SW 1271 (cell line): ENCODE measurements at places on chromosomes 3 and 15.

- DNase-seq = no peak
Measured at GRCh38 chr3:4778119-4778518, 201.1 kb upstream of the BHLHE40 start.

DNA sequence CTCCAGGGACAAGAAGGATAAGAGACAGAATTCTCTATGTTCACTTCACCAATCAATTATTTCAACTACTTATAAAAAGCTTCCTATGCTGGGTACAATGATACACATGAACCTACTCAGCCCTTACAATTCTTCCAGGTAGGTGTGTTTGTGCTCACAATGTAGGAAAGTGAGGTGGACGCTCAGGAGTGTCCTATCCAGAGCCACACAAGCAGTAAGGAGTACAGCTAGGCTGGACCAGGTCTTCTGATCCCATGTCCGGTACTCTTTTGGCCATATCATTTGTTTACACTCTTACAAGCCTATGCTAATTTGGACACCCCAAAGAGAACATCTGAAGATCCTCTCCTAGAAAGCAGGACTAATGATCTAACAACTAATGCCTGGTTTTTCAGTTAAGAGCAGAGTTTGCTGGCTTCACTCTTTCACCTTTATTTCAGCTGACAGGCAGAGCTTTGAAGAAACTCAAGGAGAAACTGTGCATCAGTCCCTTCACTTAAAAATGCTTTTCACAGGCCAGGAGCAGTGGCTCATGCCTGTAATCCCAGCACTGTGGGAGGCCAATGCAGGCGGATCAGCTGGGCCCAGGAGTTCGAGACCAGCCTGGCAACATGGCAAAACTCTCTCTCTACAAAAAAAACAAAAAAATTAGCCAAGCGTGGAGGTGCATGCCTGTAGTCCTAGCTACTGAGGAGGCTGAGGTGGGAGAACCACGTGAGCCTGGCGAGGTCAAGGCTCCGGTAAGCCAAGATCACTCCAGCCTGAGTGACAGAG, 27.5 kb downstream of the IGF2BP2 start:
- no peak for DNase-seq

DNA sequence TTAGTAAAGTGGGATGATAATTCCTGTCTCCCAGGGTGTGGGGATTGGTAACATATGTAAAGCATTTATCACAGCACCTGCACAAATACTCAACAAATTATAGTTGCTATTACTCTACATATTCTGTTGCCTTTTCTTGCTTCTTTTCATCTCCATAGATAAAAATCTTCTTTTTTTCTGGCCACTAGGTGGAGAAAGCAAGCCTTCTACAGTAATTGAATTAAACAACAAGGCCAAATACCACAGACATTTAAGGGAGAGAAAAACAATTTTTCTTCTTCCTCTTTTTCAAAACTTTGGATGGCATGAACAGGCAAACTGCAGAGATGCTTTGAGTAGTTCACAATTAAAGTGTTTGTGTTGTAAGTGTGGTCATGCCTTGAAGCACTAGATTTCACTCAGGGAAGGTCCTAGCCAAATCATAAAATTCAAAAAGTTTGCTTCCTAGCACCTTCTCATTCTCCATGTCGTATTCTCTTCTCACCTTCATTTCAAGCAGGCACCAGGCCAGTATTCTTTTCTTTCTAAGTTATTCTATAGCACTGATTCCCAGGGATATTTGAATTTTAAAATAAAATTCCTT, 493.4 kb upstream of the TGFBR2 start:
- DNase-seq = no peak

- no peak for DNase-seq
Measured at GRCh38 chr3:177603148-177603603, 405.9 kb upstream of the TBL1XR1 start.

DNA sequence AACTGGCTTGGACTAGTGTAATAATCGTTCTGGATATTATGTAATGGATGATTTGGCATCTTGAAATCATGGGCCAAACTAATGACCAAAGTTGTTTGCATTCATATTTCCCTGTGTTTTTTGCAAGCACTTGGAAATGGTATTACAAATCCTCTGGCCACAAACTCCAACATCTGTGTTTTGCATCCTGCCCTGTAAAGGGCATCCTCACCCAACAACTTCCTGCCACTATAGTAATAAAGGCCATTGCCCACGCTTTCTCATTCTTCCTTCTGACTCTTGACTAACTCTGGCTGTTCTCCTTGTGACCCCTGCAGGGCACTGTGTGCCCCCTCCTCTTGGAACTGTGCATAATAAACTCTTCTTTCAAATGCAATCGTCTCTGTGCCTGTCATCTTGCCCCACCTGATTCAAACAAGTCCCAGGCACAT, 25.4 kb upstream of the PSMD6 start:
- no peak for DNase-seq

GRCh38 chr3:99648101-99648500, 9.7 kb downstream of the COL8A1 start:
- DNase-seq = no peak

- DNase-seq = no peak
Measured at GRCh38 chr3:66392512-66392911, 108.3 kb downstream of the LRIG1 start.

GRCh38 chr3:99686955-99687612, 48.7 kb downstream of the COL8A1 start:
- DNase-seq = peak; percentile 55

DNA sequence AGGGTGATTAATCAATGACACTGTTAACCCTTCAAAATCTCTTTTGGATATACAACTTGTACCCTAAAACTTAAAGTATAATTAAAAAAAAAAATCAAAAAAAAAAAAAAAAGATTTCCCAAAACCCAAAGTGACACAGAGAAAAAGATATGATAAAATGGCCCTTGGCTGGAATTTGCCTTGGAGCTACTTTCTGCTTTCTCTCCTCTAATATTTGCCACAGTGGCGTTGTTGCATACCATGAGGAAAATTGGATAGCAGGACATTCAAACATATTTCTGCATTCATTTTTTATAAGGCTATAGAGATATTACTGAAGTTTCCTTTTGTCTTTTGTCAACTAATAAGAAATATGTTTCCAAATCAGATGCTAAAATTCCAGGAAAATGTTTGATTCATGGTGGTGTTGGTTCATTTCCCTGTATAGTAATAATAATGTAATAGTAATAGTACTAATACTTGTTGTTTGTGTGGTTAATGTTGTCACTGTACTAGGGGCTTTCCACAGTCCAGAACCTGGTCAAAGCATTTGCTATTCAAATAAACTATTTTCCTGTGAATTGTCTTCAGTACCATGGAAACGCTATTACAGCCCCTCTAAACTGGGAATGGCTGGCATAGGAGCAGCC, 441.3 kb upstream of the THBS1 start:
- DNase-seq = no peak

DNA sequence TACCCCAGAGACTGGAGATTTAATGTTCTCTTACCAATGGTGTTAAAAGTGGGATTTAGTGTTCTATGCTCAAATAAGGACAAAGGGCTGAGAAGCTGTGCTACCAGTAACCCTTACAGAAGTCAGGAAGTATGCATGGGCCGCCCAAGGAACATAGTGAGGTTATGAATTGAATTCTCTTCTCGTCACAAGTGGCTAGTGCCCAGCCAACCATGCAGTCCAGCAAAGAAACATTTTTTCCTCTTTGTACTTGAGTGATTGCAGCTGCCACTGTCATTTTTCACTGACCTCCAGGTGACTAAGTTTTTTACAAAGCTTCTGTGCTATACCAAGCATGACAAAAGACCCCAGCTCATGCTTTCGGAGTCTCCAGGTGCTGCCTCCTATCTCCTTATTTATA, 110.6 kb upstream of the DCBLD2 start:
- DNase-seq = no peak

GRCh38 chr15:99250001-99250400, 620 bp upstream of the TTC23 start:
- DNase-seq = no peak

GRCh38 chr3:25663347-25663868, 1.3 kb downstream of the TOP2B start:
- DNase-seq = no peak

DNA sequence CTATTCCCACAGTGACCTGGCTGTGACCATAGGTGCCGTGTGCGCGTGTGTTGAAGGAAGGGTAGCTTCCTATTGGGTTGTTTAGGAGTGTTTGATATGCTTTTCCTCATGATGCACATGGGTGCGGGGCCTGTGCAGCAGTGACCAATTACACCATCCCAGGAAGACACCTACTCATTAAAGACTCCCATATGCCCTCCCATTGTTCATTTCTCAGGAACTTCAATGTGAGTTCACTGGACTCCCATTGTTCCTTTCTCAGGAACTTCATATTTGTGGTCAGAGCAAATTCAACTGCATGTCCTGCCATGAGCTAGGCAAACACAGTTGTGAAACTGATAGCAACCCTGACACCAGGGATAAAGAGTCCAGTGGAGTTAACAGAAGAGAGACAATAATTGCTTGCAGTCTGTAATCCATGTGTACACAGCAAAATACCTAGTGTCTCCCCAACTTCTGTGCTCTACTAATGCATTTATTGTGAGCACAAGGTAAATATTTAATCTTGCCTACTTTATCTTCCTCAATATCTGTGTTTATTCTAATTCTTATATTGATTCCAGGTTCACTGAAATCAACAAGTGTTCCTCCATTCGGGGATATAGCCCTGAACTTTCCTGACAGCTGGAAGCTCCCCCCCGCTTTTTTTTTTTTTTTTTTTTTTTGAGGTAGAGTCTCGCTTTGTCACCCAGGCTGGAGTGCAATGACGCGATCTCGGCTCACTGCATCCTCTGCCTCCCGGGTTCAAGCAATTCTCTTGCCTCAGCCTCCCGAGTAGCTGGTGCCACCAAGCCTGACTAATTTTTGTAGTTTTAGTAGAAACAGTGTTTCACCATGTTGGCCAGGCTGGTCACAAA, 57.5 kb upstream of the GCNT3 start:
- DNase-seq = peak; percentile 25

DNA sequence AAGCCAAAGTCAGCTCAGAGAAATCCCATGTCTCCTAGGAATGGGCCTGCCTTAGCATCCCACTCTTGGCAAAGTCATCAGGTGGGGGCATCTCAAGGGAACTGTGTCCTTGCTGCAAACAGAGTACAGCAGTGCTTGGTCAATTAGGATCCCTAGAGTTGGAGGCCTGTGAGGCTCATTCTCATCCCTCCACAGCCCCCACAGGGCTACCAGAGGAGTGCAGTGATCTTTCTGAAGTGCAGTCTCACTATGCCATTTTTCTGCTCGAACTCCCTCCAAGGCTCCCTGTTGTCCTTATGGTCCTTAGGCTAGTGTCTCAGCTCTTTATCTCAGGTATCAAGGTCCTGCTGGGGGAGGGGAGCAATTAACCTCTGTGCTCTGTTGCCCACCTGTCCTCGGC, 31.1 kb downstream of the TMEM40 start:
- DNase-seq = no peak

DNA sequence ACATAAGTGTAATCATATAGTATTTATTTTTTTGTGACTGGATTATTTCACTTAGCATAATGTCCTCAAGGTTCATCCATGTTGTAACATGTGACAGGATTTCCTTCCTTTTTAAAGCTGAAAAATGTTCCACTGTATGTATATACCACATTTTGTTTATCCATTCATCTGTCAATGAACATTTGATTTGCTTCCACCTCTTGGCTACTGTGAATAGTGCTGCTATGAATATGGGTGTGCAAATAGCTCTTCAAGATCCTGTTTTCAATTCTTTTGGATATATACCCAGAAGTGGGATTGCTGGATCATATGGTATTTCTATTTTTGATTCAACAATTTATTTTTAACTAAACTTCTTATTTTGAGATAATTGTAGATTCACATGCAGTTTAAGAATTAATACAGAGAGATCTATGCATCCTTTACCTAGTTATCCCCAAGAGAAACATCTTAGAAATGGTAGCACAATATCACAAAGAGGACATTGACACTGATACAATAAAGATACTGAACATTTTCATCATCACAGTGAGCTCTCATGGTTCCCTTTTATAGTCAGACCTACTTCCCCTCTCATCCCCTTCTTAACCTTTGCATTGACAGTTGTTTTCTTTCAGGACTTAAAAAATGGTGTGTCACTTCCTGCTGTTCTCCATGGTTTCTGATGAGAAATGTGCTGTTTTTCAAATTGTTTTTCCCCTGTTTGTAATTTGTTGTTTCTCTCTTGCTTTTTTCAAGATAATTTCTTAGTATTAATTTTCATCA, 90.1 kb downstream of the SATB1 start:
- no peak for DNase-seq

GRCh38 chr3:48532977-48533337, 23.6 kb downstream of the PFKFB4 start:
- no peak for DNase-seq

DNA sequence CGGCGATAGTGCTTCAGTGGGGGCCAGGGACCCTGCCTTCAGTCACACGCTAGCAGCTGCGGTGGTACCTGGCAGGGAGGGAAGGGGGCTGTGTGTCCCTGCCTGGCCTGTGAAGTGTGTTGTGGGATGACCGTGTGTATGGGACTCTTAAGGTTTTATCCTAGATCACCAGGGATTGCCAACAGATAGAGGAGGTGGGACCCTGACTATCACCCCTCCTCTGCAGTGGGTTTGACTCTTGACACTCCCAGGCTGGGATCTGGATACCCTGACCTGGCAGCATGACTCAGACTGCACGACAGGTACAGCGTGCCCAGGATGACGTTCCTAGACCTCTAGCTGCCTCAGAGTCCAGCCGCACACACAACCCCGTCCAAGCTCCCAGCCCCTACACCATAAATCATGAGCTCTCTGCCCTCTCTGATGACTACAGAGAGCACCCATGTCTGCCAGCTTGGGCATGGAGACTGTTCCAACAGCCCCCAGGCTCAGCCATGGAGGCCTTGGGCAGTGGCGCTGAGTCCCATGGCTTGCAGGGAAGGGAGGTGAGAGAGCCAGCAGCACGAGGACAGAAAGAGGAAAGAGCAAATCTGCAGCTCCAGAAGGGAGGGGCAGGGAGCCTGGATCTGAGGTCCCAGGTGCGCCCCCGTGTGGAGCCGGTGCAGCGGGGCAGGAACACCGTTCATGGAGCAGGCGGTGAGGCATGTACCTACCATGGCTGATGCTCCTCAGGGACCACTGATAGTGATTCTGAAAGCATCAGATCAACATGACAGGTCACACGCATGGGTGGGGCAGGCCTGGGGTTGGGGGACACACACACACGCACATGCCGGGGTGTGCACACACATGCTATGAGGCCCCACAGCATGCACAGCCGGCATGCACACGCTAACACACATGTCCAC, 71.0 kb downstream of the ADAMTS7 start:
- no peak for DNase-seq

DNA sequence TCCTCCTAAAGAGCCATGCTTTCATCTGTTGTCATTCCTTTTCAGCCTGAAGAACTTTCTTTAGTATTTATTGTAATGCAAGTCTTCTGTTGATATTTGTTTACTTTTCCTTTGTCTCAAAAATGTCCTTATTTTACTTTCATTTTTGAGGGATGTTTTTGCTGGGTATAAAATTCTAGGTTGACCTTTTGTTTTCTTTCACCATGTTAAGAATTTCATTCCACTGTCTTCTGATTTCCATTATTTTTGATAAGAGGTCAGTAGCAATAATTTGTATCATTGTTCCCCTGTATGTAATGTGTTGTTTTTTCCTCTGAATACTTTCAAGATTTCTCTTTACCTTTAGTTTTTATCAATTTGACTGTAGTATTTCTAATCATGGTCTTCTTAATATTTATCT, 91.1 kb downstream of the RSRC1 start:
- no peak for DNase-seq
